Activated T-cell treated with anti-CD3 and anti-CD28 coated beads for 4 hours (primary cell): ENCODE measurements at places on chromosomes 11 and 22.

- DNase-seq: no peak
Observed at GRCh38 chr22:35530700-35531099, 9.9 kb upstream of the RASD2 start.

- no peak for DNase-seq
Observed at GRCh38 chr11:123132881-123133280, 62.2 kb downstream of the CLMP start.

- peak; percentile 79 for DNase-seq
Observed at GRCh38 chr11:44094260-44094868, 1.1 kb upstream of the EXT2 start.

GRCh38 chr11:5124891-5125620 is 13.1 kb downstream of the OR52A5 start:
- no peak for DNase-seq

- no peak for DNase-seq
Observed at GRCh38 chr22:19003508-19003907, 67.4 kb upstream of the PRODH start.

- DNase-seq: peak; percentile 9
Observed at GRCh38 chr11:95849087-95849825, 59.0 kb downstream of the CEP57 start.

DNA sequence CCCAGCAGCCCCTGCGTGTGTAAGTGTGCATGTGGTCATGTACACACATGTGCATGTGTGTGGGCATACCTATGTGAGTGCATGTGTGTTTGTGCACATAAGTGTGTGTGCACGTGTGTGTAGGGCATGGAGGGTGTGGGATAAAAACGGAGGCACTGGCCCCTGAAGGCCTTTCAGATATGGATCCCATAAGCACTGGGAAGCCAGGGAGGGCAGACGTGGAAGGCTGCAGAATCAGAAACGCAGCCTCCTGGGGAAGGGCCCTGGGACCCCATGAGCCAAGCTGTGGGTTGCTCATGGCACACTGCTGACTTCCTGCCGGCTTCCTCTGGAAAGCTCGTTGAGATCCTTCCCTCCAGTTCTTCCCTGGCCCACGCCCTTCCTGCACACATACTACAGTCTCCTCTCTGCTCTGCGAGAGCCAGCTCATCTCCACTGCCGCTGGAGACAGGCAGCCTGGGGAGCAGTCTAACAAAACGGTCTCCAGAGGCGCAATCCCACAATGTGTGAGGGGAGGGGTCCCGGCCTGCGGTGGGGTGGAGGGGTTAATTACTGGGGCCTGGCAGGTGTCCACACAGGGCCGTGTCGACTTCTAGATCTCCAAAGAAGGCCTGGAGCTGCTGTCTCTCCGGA is 435.2 kb upstream of the B3GAT1 start:
- DNase-seq: no peak

GRCh38 chr22:24137595-24137994 is 43.7 kb upstream of the SUSD2 start:
- no peak for DNase-seq

DNA sequence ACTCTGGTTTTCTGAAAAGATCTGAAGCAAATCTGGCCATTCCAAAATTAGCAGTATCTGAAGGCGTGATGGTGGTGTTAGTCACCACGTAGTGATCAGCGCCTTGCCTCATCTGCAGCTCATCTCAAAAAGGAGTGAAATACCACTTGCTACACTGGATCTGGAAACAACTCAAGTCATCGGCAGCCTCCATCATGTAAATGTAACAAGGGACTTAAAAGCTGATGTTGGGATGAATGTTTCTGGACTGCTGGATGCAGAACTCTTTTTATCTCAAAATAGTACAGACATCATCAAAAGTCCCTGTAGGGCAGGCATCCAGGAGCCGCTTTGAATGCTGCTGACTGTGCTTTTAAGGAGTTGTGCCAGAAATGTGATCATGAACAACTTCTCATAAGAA is 14.1 kb upstream of the APLP2 start:
- no peak for DNase-seq

DNA sequence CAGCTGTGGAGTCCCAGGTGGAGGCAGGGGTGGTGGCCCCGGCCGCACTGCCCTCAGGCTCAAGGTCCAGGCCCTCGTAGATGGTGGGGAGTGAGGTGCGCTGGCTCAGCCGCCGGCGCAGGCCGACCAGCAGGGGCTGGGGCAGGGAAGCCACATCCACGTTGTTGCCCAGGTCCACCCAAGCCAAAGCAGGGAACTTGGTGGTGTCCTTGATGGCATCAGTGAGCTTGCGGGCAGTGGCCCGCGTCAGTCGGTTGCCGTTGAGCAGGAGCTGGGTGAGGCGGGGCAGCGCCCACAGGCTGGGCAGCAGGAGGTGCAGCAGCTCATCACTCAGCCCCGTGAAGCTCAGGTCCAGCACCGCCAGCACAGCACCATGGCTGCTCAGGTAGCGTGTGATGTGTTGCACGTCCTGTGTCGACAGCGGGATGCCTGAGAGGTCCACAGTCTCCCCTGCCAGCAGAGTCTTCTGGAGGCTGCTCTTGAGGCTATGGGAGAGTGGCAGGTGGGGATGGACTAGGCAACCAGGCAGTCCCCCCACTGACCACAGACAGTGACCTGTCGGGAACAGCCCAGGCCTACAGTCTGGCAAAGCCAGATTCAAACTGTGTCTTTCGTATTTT is 6.8 kb downstream of the LRRC75B start:
- no peak for DNase-seq

DNA sequence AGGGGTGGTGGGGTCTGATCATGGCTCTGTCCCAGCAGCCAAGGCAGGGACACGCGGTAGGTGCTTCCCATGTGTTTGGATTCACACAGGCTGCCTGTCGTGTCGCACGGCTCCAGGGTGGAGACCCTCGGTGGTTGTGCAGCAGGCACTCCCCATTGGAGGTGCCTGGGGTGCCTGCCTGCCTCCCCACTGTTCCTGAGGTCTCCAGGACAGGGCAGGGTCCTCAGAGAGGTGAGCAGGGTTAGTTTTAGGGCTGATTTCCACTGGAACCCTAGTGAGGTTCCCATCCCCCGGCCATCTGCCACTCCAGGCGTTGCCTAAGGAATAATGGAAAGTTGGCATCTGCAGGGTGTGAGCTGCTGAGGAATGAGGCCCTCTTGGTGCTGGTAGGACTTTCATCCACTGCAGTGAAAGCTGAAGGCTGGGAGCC is 32.3 kb downstream of the OSBPL5 start:
- DNase-seq: no peak

GRCh38 chr22:19127329-19128008 is 3.6 kb upstream of the TSSK2 start:
- DNase-seq: no peak

- no peak for DNase-seq
Observed at GRCh38 chr11:62770778-62771143, 435 bp upstream of the TAF6L start.

DNA sequence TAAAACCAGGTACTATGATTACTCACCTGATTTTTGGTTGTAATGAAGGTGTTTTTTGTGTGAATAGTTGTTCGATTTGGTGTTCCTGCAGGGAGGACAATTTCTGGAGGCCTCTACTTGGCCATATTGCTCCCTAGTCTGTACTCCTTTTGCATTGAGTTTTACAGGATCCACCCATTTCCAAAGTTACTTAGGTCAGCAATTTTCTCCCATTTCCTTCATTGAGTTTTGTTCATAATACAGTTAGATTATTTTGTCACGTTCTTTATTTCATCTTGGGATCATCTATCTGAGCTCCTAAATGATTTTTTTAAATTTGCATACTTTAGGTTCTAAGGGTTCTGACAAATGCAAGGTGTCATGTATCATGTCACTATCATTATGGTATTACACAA is 20.1 kb upstream of the AQP11 start:
- no peak for DNase-seq

- DNase-seq: no peak
Observed at GRCh38 chr11:99571094-99571493, 550.3 kb downstream of the CNTN5 start.

GRCh38 chr11:75301131-75301530 is 50.3 kb downstream of the ARRB1 start:
- no peak for DNase-seq
